D721Med (cell line): ENCODE measurements at places on chromosomes 4 and X.

GRCh38 chr4:17468619-17469221 is 43.2 kb downstream of the QDPR start:
- DNase-seq, result no peak

DNA sequence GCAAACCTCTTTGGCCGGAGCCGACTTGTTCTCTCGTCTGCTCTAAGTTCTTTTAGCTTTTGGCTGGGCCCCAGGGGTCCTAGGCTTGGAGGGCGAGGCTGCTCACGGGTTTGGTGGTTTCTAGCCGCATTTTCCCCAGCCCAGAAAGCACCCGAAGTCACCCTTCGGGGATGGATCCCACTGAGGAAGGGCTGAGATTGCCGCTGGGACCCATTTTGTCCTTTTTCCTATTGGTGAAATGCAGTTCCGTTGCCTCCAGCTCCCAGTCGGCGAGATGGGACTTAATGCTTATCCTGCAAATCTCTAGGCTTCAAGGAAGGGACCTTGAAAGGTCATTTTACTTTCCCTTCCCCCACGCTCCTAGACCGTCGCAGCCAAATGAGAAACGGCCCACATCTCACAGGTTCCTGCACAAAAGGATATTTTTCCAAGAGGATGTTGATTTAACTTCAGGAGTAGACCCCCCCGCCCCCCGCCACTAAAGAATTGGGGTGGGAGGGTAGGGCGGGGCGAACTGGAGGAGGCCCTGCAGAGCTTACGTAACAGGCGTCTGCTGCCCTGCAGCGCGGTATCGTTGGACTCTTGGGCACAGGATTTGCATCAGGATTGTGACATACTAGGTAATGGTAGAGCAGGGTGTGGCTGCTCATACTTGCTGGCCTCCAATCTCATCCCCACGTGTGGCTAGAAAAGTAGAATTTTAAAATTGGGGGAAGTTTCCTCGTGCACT is 564 bp downstream of the PGK1 start:
- DNase-seq, result no peak

GRCh38 chr4:83618431-83618830 is 82.5 kb downstream of the GPAT3 start:
- no peak for DNase-seq

GRCh38 chr4:26530099-26530498 is 39.8 kb upstream of the CCKAR start:
- DNase-seq, result no peak

DNA sequence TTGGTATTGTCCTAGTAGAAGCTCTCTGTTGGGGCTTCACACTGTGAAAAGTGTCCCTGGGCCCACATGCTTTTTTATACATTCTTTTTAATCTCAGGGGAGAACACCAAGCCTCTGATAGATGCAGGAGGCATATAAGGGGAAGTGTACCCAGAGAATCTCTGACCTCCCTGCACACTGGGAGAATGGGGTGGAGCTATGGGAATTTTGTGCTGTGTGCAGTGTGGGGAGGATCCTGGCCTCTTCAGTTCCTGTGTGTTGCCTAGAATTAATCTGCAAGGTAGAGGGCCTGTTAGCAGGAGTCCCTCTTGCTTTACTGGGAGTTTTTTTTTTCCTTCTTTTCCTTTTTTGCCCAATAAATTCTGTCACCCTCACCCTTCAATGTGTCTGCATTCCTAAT is 49.2 kb upstream of the SPIN4 start:
- no peak for DNase-seq
